ENCODE measurements at places on chromosomes 11 and 22.

DNA sequence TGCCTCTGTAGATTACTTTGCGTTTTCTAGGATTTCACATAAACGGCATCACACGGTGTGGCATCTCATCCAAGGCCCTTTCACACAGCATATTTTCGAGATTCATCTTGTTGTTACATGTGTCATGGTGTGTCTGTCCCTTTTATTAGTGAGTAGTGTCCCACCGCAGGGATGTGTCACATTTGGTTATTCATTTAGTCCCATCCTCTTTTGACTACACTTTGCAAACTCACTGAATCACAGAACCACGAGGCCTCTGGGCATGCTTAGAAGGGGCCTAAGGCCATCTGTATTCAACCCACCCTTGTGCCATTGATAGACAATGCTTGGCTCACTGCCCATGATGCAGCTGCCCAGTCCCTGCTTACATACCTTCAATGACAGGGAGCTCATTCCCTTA, 4.2 kb upstream of the RAC2 start:
- DNase-seq = no peak

GRCh38 chr11:8584511-8584910, 9.5 kb downstream of the STK33 start:
- DNase-seq = no peak

GRCh38 chr11:9689721-9690120, 25.8 kb downstream of the SWAP70 start:
- DNase-seq = no peak

- DNase-seq = no peak
These were observed 18.9 kb downstream of the CXCR5 start for GRCh38 chr11:118902336-118903203.

- no peak for DNase-seq
These were observed 12.2 kb upstream of the SMPD1 start for GRCh38 chr11:6377902-6378639.

DNA sequence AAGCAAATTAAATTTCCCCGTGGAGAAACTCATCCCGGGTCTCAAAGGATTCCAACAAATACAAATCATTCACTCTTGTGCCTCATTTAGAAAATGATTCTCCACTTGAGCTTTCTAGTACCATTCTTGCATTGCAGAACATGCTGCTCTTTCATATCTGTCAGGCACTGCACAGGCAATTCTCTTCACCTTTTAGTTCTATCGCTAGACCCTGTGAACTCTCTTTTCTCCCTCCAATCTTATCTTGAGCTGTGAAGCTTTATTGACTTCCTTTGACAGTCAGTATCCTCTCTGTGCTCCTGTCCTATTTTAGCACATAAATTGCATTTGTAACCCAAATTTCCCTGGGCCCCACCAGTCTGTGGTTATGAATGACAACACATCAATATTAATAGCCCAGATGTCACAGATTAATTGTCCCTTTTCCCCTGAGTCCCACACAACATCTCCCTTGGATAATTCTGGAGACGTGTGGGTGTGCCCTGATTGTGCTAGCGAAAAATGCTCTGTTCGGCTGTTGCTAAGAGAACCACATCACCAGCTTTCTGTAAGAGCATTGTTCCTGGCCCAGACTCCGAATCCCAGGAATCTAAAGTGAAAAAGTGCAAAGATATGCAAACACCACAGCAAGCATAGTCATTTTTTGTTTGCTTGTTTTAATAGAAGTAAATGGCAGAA, 22.4 kb upstream of the SC5D start:
- no peak for DNase-seq

- no peak for DNase-seq
These were observed 2.8 kb upstream of the ROBO4 start for GRCh38 chr11:124900464-124900863.

GRCh38 chr11:66886671-66887221, 29.9 kb downstream of the LRFN4 start:
- DNase-seq = no peak

DNA sequence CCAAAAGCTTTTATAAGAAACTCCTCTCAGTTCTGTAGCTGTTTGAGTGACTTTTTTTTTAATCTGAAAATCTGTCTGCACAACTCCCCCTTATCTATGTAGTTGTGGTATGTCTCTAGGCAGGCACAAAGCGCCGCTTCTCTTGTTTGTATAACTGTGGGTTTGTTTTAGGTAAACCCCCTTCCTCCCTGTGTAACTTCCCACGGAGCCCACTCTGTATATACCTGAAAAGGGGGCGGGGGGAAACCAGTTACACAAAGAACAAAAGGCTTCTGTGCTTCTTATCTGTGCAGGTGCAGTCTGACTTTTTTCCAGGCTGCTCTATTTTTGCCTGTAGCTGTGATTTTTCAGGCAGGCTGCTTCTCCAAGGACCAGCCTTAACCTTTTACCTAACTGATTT, 13.2 kb downstream of the OR10AG1 start:
- DNase-seq = no peak

- no peak for DNase-seq
These were observed 26.1 kb upstream of the RTL6 start for GRCh38 chr22:44523981-44524759.

- no peak for DNase-seq
These were observed 62.4 kb upstream of the MYEOV start for GRCh38 chr11:69231466-69232018.

GRCh38 chr11:68122936-68123539, 1.9 kb upstream of the CHKA start:
- no peak for DNase-seq

- DNase-seq = no peak
These were observed 63.6 kb upstream of the TIMP3 start for GRCh38 chr22:32737811-32738497.

DNA sequence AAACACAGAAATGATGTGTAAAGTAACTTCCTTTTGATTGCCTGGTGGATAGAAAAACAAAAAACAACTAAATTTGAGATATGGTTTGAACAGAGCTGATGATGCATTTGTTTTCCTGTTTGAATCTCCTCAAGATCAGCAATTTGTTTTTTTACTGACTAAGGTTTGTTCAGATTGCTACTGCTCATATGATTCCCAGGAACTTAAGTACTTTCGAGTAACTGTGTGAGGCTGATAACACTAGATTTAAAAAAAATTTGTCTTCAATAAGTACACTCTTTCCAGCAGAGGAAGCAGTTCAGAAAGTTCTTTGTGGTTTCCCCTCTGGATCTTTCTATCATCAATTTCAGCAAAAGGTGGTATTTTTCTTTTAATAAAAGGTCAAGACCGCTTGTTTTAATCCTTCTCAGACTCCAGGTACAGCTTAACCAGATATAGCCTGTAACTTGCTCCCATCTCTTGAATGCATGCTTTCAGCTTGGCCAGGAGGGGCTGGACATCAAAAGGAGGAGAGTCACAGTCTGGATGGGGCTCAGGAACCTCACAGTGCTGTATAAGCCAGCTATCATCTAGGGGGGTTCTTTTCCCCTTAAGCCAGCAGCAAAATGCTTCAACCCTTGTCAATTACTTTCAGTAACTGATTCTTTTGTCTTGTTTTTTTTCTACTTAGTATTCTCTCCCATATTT, 12.3 kb upstream of the MS4A6E start:
- DNase-seq = no peak

GRCh38 chr22:46060292-46061123, 83.5 kb upstream of the WNT7B start:
- no peak for DNase-seq
